Stimulated activated CD4-positive, alpha-beta T cell treated with anti-CD3 and anti-CD28 coated beads, Interleukin-4, amount 100 ng/mL, for 1 hour (primary cell): ENCODE measurements at places on chromosomes 1 and 21.

- no peak for DNase-seq
Measured at GRCh38 chr1:66343569-66344325, 190.2 kb upstream of the SGIP1 start.

DNA sequence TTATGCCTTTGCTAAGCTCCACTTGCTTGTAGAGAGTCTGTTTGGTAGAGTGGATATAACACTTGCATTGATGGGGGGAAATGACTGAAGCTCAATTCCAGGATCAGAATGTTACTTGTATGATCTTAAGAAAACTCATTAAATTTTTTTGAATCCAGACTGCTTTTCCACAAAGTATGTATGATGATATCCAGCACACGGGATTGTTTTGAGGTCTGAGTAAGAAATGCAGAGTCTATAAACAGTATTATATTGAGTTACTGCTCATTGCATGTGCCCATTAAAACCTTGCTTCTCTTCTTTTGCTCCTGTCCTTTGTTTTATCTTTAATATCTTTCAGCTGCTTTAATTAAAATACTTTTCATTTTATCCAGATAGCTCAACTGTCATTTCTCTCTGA is 570.4 kb upstream of the ZRANB2 start:
- no peak for DNase-seq

DNA sequence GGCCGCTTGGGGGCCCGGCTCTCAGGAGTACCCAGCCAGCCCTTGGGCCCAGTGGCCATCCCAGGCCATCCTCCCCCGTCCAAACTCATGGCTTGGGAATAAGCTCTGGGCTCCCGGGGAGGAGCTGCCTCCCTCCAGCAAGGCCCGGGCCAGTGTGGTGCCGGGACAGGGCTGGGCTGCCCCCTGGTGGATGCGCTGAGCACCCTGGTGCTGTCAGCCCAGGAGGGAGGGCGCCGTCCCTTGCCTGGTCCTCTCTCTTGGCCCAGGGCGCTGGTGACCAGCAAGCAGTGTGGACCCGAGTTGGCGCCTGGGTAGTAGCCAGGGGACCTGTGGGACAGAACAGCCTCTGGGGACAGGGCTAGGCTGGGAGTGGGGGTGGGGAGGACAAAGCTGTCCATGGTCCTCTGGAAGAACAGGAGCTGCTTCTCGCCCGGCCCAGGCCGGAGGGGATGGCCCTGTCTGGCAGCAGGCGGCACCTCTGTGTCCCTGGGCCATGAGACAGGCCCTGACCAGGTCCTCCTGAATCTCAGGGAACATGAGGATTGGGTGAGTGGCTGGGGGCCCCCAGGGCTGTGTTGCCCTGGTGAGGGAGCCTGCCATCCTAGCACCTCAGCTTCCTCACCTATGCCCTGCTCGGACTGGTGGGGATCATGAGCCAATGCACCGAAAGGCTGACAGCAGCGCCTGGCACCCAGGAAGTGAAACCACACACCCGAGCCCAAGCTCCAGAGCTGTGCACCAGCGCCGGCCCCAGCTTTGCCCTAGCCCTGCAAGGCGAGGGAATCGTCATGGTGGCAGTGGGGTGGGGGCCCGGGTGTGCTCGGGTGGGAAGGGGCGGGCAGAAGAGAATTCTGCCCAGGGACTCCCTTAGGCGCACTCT is 9.4 kb downstream of the MORN1 start:
- peak; percentile 80 for DNase-seq

- no peak for DNase-seq
Measured at GRCh38 chr1:110513511-110513910, 5.5 kb downstream of the KCNA10 start.

GRCh38 chr1:18458133-18459092 is 22.3 kb upstream of the KLHDC7A start:
- no peak for DNase-seq

GRCh38 chr1:213533125-213533524 is 454.6 kb upstream of the PROX1 start:
- DNase-seq: no peak

DNA sequence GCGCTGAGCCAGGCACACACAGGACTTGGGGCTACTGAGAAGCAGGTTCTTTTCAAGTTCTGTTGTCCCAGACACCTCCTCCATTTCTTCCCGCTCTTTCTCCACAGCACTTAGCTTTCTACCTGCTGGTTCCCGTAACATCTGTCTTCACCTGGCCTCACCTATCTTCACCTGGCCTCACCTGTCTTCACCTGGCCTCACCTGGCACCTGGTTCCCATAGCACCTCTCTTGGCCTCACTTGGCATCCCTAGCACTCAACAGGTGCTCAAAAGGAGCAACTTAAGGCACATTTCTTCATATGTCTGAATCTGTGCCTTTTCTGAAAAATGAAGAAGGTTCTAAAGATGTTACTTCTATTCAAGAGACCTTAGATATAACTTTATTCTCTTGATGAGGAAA is 10.4 kb downstream of the KCNK1 start:
- no peak for DNase-seq

DNA sequence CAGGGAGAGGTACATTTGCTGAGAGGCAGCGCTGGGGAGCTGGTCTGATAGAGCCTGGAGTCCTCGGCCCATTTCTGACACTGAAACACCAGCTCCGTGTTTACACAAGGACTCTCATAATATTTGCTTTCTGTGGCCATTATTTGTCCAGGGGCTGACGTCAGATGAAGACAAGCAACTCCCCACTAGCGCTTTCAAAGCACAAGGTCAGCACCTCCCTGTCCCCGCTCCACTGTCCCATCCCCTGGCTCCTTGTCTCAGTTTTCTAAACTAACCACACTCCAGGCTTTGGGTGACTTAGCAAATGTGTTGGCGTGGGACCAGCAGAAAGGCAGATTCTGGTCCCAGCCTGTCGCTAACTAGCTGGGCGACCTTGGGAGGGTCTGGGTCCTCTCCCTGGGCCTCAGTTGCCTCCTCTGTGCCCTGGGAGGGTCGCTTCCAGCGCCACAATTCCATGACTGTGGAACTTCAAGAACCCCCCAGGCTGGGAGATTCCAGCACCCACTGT is 37.4 kb upstream of the ZBTB40 start:
- no peak for DNase-seq

DNA sequence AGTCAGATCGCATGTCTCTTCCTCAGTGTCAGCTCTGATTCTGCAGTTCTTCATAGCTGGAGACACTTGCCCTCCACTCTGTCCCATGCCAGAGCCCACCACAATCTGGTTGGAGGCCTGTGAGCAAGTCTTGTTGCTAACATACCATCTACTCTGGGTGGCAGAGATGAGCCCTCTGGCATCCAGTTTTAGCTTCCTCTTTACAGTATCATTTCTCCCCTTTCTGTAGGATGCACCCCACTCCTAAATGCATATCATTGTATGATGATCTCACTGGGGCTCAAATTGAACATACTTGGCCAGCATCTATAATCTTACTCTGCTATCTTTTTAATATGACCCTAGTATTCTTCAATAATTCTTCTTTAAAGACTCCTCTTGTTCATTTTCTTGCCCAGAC is 16.9 kb downstream of the PCNX2 start:
- no peak for DNase-seq

GRCh38 chr1:24418898-24419628 is 3.5 kb downstream of the NIPAL3 start:
- DNase-seq: no peak

GRCh38 chr1:190904091-190904695 is 426.5 kb upstream of the BRINP3 start:
- DNase-seq: no peak

DNA sequence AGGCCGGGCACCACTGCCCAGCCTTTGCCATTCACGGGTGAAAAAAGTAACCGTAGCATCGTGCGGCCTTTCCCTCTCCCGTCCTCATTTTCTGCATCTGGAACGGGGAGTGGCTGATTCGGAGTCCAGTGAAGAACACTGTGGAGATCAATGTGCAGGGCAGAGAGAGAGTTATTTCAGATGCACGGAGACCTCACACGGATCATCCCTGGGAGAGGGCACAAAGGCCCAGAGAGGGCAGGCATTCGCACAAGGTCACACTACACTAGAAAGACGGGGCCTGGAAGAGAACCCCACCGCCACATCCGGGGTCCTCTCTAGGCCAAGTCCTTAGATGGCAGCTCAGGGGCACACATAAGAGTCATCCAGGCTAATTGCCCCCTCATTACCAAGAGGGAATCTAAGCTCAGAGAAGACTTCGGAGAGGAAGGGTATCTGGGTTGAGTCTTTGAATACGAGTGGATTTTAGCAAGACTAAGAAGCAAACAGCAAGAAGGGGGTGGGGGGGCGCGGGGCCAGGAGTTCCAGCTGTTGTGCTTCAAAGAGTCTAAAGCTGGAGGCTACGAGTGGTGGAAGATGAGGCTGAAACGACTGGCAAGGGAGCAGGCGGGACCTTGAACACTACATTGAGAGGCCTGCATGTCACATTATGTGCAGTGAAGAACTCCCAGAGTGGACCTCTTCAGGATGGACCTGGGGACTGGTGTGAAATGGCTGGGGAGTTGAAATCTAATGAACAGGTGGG is 857 bp downstream of the GPX7 start:
- DNase-seq: peak; percentile 11

DNA sequence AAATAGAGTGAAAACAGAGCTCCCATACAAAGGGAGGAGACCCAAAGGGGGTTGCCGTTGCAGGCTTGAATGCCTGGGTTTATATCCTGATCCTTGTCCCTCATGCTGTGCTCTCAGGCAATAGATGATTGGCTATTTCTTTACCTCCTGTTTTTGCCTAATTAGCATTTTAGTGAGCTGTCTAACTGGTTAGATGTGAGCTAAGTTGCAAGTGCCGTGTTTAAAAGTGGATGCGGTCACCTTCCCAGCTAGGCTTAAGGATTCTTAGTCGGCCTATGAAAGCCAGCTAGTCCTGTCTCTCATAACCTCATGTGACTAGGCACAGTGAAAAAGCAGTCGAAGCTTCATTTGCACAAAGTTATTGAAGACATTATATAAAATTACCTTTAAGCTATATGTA is 356.7 kb upstream of the TMPRSS15 start:
- no peak for DNase-seq

GRCh38 chr1:9593492-9594465 is 5.1 kb downstream of the TMEM201 start:
- peak; percentile 29 for DNase-seq

DNA sequence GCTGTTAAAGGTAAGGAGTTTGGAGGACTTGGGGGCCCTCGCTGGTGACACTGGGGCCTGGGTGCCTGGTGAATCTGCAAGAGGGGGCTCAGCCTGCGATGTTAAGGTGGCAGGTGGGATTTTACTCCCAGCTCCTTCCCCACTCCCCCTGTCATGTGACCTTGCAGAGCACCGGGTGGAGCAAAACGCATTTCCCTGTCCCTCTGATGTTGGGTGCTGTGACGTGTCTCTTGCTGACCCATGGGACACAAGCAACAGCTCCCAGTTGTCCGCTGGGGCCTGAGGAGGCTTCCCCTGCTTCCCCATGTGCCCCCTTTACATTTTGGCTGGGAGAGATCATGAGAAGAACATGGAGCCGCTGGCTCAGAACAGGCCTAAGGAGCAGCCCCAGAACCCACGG is 319.0 kb downstream of the MATN1 start:
- DNase-seq: no peak

GRCh38 chr1:3772027-3772714 is 378 bp upstream of the SMIM1 start:
- DNase-seq: peak; percentile 82

- no peak for DNase-seq
Measured at GRCh38 chr1:4461726-4462290, 192.6 kb upstream of the AJAP1 start.
